Inflammatory macrophage (primary cell): ENCODE measurements at places on chromosomes 16 and 17.

DNA sequence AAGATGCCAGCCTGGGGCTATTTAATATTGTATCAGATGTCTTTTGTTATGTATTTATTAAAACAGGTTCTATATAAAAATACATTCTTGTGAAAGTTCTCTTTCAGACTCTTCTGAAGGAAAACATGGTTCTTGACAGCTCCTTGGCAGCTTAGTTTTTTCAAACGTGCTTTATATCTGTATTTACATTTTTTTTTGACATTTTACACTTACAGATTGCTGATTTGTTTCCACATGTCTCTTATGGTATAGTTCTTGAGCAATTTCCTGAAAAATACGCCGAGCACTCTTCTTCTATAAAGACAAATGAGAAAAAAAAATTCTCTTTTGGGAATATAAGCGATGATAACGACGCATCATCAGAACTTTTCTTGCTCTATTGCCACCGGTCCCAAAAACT lies 9.5 kb downstream of the IGSF6 start:
- no peak for DNase-seq

- DNase-seq: no peak
These were observed 22.9 kb upstream of the TMEM220 start for GRCh38 chr17:10752696-10753095.

DNA sequence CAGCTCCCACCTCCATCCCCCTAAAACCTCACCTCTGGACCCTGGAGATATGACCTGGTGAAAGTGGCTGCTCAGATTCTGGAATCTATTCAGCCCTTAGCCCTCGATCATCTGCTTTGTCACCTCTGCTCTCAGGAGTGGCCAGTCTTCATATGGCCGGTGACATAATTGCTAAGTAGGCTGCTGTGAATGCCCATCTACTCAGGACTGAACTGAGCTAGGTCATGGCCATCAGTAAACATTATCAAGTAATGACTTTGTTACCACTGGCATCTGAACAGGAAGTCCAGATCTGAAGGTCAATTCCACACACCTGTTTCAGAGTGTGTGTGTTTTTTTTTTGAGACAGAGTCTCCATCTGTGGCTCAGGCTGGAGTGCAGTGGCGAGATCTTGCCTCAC lies 78.6 kb downstream of the CDK5R1 start:
- no peak for DNase-seq

DNA sequence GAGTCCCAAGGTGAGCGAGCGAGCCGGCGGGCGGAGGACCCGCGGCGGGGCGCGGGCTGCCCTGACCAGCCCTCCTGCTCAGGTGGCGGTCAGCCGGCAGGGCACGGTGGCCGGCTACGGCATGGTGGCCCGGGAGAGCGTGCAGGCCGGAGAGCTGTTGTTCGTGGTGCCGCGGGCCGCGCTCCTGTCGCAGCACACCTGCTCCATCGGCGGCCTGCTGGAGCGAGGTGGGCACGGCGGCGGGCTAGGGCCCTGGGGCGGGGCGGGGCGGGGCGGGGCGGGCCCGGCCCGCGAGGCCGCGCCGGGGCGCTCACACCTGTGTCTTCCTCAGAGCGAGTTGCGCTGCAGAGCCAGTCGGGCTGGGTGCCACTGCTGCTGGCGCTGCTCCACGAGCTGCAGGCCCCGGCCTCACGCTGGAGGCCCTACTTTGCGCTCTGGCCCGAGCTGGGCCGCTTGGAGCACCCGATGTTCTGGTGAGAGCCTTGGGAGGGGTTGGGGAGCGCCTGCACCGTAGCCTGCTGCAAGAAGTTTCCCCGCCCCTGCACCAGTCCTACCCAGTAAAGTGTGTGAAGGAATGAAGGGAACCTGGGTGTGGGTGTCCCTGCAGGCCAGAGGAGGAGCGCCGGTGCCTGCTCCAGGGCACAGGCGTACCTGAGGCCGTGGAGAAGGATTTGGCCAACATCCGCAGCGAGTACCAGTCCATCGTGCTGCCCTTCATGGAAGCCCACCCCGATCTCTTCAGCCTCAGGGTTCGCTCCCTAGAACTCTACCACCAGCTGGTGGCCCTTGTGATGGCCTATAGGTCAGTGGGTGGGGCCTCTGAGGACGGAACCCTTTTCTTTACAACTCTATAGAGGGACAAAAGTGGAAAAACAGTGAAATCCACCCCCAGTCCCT lies 802 bp downstream of the SETD6 start:
- DNase-seq: no peak

- no peak for DNase-seq
These were observed 23.5 kb downstream of the MYO19 start for GRCh38 chr17:36511216-36511615.
